ENCODE measurements at places on chromosomes 7 and 10.
A peak's percentile ranks its signal among the peaks of the same experiment; 100 is the strongest.

DNA sequence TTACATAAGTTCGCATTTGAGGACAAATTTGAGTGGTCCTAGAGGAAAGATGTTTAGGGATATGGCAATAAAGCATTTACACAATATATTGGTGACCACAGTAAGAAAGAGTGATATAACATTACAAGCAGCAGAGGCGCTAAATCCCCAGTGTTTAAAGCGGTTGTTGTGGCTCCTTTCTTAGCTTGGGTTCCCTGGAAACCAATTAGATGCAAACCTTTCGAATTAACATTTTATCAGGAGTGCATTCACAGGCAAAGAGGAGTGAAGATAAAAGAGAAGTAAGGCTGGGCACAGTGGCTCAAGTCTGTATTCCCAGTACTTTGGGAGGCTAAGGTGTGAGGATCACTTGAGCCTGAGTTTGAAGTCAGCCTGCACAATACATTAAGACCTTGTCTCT lies 331.1 kb downstream of the BICC1 start:
- no peak for DNase-seq

DNA sequence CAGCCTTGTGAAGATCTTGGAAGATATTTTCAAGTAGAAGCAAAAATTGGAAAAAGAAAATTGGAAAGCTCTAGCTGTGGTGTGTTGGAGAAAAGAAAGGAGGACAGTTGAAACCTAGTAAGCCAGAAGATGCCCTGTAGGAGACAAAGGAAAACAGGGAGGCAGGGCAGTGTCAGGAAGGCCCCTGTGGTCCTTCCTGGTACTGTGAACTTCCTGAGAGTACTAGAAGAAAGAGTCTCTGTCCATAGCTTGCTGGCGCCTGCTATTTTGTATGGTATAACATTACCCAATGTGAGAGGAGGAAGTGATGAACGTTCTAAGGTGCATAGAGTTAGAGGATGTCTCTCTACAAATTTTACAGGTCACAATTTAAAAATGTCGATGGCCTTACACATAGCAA lies 183.1 kb downstream of the CTTNBP2 start:
- DNase-seq: no peak

DNA sequence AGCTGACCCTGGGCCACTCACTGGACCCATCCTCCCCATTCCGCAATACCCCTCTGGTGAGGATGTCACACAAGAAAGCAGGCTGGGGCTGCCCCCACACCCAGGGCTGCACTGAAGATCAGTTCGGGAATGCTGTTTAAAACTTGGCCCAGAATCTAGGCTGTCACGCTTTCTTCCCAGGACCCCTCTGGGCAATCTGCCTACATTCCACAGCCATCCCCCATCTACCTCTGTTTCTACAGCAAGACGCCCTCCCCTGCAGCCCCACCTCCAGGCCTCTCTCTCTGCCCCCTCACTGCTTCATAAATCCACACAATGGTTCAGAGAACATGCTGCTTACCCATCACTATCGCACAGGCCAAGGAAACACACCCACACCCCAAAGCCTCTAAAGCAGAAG lies 36.1 kb downstream of the XPNPEP1 start:
- no peak for DNase-seq

DNA sequence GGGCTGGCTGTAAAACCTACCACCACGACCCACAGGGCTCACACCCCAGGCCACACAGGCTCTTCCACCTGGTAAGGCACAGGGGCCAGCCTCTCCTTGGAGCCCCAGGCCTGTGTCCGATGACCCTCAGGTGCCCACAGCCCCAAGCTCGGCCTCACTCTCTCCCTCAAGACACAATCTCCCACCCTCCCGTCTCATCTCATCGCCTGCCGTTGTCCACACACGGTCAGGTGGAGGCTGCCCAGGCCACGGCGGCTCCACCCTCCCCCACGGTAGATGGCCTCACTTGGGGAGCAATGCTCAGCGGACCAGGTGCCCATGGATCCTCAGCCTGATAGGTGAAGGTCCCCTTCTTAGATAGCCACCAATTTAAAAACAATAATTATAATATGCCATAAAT lies 8.7 kb upstream of the UTF1 start:
- no peak for DNase-seq

DNA sequence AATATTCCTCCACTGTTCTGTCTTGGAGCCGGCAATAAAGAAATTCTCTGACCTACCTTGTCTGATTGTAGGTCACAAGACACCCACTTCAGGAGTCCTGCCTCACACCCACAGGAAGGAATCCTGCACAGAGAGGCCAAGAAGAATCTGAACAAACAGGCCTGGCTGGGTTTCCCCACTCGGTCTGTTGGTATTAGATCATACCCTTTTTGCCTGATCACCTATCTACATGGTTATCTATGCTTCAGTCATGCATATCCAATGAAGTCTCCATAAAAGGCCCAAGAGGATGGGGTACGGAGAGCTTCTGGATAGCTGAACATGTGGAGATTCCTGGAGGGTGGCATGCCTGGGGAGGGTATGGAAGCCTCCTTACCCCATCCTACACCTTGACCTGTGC lies 12.3 kb downstream of the OGDH start:
- peak; percentile 60 for DNase-seq

DNA sequence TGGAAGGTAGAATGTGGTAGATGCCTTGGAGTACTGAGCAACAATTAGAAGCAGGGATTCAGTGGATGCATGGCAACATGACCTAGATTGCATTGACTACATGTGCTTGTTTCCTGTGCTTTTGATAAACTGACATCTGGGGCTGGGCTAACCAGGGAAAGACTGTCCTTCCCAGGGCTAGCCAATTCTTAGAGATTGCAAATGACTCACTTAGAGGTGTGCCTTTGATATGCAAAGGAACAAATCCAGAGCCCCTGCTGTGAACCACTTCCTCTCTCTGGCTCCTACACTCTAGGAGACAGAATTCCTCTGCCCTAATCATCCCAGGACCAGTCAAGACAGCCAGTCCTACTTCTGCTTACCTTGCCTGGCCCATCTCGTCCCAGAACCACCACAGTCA lies 651.5 kb downstream of the LRMDA start:
- no peak for DNase-seq

DNA sequence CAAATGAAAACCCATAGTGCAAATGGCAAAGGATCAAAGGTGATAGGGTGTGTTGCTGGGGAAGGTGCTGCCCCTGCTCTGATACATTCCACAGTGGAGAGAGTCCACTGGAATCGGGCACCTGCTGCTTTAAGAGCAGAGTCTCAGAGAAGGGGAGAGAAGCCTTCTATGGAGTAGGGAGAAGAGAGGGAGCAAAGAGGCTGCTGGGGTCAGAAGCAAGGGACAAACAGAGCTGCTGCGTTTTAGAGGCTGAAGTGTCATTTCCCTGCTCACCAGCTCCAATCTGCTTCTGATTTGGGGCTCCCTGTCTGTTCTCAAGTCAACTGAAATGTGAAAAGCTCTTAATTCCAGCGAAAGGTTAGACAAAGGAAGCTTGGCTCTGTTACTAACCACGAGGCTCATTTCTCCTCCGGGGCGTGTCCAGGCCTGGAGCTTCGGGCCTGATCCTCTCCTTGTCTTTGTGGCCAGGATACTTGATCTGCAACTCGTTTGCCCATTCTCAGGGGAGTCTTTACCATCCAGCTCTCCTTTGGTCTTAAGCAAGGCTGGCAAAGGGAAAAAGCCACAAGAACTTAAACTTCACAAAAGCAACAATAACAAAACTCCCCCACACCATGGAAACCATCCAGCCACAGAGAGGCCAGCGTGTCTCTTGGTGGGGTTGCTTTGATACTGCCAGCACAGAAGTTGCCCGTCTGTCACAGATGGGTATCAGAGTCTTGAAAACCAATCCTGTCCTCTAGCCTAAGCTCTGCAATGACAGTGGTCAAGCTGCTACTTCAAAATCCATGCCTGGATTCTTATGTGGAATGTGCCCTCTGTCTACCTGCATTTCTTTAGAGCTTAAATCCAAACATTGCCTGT lies 692.6 kb downstream of the SUGCT start:
- no peak for DNase-seq

DNA sequence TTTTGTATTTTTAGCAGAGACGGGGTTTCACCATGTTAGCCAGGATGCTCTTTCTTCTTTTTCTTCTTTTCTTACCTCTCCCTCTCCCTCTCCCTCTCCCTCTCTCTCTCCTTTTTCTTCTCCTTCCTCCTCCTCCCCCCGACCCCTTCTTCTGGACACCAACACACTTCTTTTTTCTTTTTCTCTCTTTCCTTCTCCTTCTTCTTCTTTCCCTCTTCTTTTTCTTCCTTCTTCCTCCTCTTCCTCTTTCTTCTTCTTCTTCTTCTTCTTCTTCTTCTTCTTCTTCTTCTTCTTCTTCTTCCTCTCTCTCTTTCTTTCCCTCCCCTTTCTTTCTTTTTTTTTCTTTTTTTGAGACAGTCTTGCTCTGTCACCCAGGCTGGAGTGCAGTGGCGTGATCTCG lies 14.0 kb downstream of the MMD2 start:
- DNase-seq: no peak

DNA sequence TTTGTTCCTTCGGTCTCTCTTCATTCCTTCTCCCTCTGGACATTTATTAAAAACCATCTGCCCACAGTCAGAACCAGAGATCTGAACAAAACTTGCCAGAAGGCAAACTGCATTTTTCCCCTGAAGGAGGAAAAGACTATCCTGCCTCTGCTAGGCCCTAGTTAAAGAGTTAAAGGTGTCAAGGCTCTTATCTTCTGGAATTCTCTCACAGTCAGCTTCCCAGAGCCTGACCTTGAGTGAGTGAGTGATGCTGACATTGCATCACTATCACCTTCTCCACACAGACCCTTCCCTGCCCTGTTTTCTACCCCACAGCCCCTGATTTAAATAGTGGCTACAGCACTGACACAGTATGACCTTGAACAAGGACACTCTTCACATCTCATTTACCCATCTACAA lies 16.4 kb downstream of the FRMPD2 start:
- DNase-seq: no peak

GRCh38 chr7:7720193-7720592 lies 1.8 kb upstream of the RPA3 start:
- DNase-seq: no peak

GRCh38 chr7:16685535-16685934 lies 39.6 kb downstream of the BZW2 start:
- no peak for DNase-seq

DNA sequence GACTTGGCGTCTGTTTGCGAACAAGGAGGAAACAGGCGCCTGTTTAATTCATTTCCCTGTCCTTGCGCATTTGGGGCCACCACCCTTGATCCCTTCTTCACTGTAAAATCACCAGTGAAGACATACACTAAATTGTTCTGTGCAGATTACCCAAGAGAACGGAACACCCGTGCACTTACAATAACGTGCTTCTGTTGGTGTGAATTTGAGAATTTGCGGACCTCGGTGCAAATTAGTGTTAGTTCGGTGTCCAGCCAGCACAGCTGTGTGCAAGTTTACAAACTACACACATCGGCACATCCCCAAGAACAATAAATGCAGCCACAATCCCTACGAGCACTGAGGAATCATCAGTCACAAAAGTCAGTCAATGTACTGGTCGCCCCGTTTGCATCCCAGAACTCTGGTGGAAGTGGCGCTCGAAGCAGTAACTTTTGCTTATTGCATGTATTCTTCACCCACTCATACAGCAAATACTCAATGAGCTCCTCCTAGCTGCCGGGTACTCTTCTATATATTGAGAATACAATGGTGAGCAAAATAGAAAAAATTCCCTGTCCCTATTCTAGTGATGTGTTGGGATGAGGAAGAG lies 786 bp upstream of the CNOT4 start:
- DNase-seq: no peak

- no peak for DNase-seq
These were observed 5.0 kb downstream of the AKR1B10 start for GRCh38 chr7:134532180-134532953.

DNA sequence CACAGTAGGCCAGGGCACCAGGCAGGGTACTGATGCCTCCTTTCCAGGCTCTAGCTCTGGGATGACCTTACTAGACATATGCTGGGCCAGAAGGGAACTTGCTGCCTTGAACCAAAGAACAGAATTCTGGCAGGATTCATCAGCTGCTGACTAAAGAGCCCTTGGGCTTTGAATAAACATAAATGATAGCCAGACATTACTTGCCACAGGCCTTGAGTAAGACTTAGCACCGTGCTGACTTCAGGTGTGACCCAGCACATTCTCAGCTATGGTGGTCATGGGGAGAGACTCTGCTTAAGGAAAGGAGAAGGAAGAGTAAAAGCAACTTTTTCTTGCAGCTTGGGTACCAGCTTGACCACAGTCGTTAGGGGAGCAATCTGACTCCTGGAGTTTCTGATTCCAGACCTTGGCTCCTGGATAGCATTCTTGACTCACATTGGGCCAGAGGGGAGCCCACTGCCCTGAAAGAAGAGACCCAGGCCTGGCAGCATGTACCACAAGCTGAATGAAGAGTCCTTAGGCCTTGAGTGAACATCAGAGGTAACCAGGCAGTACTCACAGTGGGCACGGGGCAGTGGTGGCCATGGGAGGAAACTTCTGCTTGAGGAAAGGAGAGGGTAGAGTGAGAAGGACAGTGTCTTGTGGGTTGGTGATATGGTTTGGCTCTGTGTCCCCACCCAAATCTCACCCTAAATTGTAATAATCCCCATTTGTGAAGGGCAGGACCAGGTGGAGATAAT lies 926.1 kb upstream of the SORCS1 start:
- DNase-seq: no peak

DNA sequence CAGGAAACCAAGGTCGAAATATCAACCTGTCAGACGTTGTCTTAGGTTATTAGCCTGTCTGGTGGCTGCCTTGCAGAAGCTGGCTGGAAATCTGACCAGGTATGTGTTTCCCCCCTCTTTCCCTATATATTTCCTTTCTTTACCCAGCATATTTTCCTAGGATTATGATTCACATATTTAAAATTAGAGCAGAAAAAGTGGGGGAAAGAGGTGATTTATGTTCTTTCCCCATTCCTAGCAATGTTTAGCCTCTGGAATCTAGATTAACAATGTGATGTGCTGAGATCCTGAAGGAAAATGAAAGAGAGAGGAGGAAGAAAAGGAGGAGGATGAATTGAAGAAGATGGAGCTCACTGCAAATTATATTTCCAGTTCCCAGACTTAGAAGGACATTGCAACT lies 421.4 kb upstream of the AUTS2 start:
- DNase-seq: no peak

DNA sequence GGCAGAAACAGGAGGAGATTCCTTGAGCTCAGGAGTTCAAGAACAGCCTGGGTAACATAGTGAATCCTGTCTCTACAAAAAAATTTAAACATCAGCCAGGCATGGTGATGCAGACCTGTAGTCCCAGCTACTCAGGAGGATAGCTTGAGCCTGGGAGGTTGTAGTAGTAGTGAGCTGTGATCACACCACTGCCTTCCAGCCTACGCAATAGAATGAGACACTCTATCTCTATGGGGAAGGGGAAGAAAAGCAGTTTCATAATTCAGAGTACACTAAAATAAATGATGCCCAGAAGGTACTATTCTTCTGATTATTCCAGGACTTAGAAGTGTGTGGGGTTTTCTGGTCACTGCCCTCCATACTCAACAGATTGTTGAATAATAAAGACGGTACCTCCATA lies 177.3 kb downstream of the KMT2E start:
- no peak for DNase-seq

DNA sequence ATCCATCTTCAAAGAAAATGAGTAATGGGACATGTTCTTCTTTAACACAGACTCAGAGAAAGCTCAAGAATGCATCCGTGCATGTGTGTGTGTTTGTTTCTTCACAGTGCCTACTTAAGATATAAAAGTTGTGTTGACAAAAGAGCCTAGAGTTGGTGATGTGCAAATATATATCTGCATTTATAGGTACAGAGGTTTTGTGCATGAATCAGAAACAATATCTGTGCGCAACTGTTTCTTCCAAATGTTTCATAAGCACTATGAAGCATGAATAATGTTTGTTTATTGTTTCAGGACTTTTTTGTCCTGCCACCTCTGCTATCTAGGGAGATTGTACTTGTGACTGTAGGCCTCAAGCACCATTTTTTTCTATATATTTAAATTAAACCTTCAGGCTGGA lies 229.7 kb downstream of the CSTF2T start:
- DNase-seq: no peak

All from T-helper 22 cell (primary cell).